ENCODE measurements at places on chromosomes 1 and 21. TPM values are rescaled to one million over a fixed set of nuclear protein-coding genes. Genes with fewer than 3 reads are reported as not detected.

GRCh38 chr1:200518524-200518923 is 102.0 kb downstream of the KIF14 start:
- H3K4me3 ChIP-seq: no peak overlapping the region
- no peaks in the 10 kb centered on the region for H3K27me3 ChIP-seq
- no peak for DNase-seq

GRCh38 chr1:31785020-31785946 is 21.1 kb upstream of the ADGRB2 start:
- H3K36me3 ChIP-seq: no peaks in the 10 kb centered on the region
- DNase-seq: no peak
- H3K4me3 ChIP-seq: no peak overlapping the region
- no peak overlapping the region for H3K27ac ChIP-seq
- peaks cover 5% of the 10 kb centered on the region for H3K27me3 ChIP-seq

- no peaks in the 10 kb centered on the region for H3K36me3 ChIP-seq
- no peak overlapping the region for H3K27ac ChIP-seq
- H3K4me1 ChIP-seq: no peaks in the 10 kb centered on the region
- H3K4me3 ChIP-seq: no peak overlapping the region
- no peak for DNase-seq
Measured at GRCh38 chr21:44636209-44637017, 743 bp upstream of the KRTAP10-10 start.

- no peaks in the 10 kb centered on the region for H3K4me1 ChIP-seq
- H3K4me3 ChIP-seq: peak within 1 kb of the TSS; percentile 40
- no peaks in the 10 kb centered on the region for H3K36me3 ChIP-seq
- no peak within 1 kb of the TSS for H3K27ac ChIP-seq
- H3K27me3 ChIP-seq: peaks cover 80% of the 10 kb centered on the region
Measured at GRCh38 chr1:237041795-237042525, at the start of gene RYR2. TSS of gene RYR2 (plus strand) at chr1:237042184. CDS start at chr1:237042522, 338 bp downstream.

DNA sequence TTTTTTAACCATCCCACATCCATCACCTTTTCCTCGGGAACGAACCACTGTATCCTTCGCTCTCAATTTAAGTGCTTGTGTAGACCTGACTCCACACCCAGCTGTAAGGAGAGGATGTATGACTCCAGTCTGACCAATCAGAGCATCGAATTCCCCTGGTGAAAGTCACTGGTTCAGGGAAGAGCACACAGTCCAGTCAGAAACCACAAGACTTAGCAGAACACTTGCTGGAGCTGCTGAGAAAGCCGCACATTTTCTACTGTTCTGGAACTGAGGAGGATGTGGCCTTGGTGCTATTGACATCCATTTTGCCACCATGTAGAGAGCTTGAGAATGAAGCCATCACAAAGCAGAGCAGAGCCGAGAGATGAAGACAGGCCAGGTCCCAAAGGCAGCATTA is 59.9 kb upstream of the CNN3 start:
- no peak for DNase-seq
- H3K4me1 ChIP-seq: no peaks in the 10 kb centered on the region
- H3K27ac ChIP-seq: no peak overlapping the region
- no peak overlapping the region for H3K4me3 ChIP-seq
- H3K36me3 ChIP-seq: no peaks in the 10 kb centered on the region
- H3K27me3 ChIP-seq: no peaks in the 10 kb centered on the region

DNA sequence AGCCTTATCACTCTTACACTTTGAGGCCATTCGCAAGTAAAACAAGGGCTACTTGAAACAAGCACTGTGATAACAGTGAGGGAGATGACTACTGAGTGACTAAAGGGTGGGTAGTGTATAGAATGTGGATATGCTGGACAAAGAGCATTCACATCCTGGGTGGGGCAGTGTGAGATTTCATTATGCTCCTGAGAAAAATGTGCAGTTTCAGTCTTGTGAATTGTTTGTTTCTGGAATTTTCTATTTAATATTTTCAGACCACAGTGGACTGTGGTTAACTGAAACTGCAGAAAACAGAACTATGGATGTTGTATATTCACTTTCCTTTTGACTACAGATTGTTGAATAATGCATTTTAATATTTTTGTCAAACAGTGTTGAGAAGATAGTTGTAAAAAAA is 25.1 kb upstream of the B3GALT2 start:
- H3K27me3 ChIP-seq: no peaks in the 10 kb centered on the region
- peaks cover 11% of the 10 kb centered on the region for H3K4me1 ChIP-seq
- H3K36me3 ChIP-seq: no peaks in the 10 kb centered on the region
- DNase-seq: no peak
- H3K4me3 ChIP-seq: no peak overlapping the region

GRCh38 chr1:50985094-50985493 is 15.0 kb downstream of the CDKN2C start:
- no peaks in the 10 kb centered on the region for H3K36me3 ChIP-seq
- H3K27me3 ChIP-seq: peaks cover 35% of the 10 kb centered on the region
- DNase-seq: no peak
- no peak overlapping the region for H3K27ac ChIP-seq

DNA sequence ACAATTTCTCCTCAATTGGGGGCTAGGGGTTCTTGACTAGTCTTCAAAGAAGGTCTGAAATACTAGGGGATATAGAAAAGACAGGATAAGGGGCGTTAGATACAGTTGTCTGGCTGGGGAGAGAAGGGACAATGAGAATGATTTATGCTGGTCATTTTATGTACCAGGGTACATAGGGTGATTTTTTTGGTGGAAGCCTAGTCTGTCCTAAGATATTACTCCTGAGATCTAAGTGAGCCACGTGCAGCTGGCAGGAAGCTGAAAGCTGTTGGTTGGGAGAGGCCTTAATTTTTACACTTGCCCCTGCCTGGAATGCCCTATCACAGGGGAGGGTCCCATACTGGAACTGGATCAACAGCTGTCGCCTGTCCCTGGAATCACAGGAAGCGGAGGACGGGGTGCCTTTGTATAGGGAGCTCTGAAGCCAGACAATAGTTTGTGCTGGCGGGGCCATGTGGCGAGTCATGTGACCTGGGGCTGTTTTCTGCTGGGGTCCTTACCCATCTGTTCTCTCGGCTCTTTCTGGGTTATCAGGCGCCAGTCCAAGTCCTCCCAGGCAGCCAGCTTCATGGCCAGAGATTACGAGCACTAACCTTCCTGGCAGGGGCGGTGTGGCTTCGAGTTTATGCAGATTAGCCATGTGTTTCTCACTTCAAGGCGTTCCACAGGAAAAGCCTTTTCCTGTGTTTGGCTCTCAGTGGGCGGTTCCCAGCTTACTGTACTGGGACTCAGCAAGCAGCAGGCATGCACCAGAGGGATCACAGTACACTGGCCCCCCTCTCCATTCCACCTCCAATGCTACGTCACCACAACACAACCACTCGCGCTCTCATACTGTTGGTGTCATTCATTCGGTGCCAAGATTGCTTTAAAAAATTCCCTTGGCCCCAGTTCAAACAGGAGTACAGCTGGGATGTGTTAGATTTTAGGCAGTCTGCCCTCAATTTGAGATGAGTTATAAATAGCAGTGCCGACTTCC is 27.5 kb downstream of the ARID1A start:
- DNase-seq: peak; percentile 83
- H3K27ac ChIP-seq: peak overlapping the region; percentile 65
- no peaks in the 10 kb centered on the region for H3K36me3 ChIP-seq
- no peak overlapping the region for H3K4me3 ChIP-seq
- H3K27me3 ChIP-seq: no peaks in the 10 kb centered on the region

- H3K27me3 ChIP-seq: peaks cover 47% of the 10 kb centered on the region
- no peaks in the 10 kb centered on the region for H3K4me1 ChIP-seq
- H3K4me3 ChIP-seq: no peak overlapping the region
- DNase-seq: no peak
- H3K27ac ChIP-seq: no peak overlapping the region
Measured at GRCh38 chr1:37094302-37094701, 60.0 kb upstream of the GRIK3 start.

- no peak for DNase-seq
- H3K4me1 ChIP-seq: no peaks in the 10 kb centered on the region
- no peaks in the 10 kb centered on the region for H3K36me3 ChIP-seq
- no peak overlapping the region for H3K27ac ChIP-seq
Measured at GRCh38 chr1:87279966-87280535, 48.6 kb upstream of the LMO4 start.

- H3K27ac ChIP-seq: no peak overlapping the region
- DNase-seq: no peak
Measured at GRCh38 chr1:209387271-209387968, 196.1 kb upstream of the CAMK1G start.

GRCh38 chr1:212953321-212953720 is 3.0 kb downstream of the VASH2 start:
- no peaks in the 10 kb centered on the region for H3K36me3 ChIP-seq
- no peak for DNase-seq
- no peak overlapping the region for H3K4me3 ChIP-seq
- H3K4me1 ChIP-seq: peaks cover 21% of the 10 kb centered on the region
- H3K27ac ChIP-seq: no peak overlapping the region
- H3K27me3 ChIP-seq: peaks cover 8% of the 10 kb centered on the region

DNA sequence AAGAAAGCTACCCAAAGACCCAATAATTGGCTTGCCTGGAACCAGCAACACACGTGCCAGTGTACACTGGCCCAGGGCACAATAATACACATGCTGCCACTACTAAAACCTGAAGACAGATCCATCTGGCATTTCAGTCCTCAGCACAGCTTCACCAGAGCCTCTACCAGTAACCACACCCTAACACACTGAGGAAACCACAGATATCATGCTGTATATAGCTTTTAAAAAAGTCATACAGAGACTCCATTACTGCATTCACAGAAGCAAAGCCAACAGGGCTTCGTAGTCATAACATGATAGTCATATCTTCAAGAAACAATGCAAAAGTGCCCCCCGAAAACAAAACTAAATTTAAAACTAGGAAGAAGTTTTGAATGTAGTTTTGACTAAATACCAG is 40.6 kb upstream of the NEGR1 start:
- no peak for DNase-seq
- no peaks in the 10 kb centered on the region for H3K4me1 ChIP-seq
- H3K27ac ChIP-seq: no peak overlapping the region
- H3K36me3 ChIP-seq: no peaks in the 10 kb centered on the region

DNA sequence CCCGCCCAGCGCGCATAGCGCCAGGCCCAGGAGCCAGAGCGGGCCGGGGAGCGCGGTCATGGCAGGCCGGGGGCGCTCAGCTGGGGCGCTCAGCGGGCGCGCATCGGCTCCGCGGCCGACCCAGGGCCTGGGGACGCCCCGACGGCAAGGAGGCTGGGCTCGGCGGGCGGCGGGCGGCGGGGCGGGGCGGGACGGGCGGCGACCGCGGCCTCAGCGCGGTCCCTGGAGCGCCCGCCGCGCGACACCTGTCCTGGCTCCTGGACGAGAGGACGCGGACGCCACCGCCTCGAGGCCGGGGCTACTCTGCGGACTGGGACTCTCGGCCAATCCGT is 273 bp downstream of the BMP8B start:
- peak overlapping the region; percentile 34 for H3K4me3 ChIP-seq
- H3K27me3 ChIP-seq: peaks cover 18% of the 10 kb centered on the region
- H3K27ac ChIP-seq: no peak overlapping the region
- no peak for DNase-seq
- H3K36me3 ChIP-seq: no peaks in the 10 kb centered on the region

- peaks cover 11% of the 10 kb centered on the region for H3K4me1 ChIP-seq
- no peak for DNase-seq
- H3K27me3 ChIP-seq: no peaks in the 10 kb centered on the region
- no peak overlapping the region for H3K4me3 ChIP-seq
- H3K27ac ChIP-seq: no peak overlapping the region
Measured at GRCh38 chr1:113138778-113139177, 65.8 kb downstream of the LRIG2 start.

DNA sequence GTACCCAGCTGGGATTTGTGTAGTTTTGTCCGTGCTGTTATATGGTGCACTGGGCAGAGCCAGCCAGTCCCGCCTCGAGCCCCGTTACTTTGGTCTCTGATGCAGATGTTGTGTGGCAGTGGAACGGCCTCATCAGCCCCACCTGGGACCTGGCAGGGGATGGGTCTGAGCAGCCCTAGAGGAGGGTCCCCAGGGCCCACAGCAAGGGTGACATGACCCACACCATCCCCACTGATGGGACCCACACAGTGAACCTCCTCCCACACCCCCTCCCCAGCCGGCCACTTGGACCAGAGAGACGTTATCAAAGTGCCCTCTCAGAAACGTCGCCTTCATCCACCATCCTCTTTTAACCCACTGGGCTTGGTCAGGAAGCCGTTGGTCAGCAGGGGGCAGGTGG is 42.0 kb upstream of the PCBP3 start:
- H3K27ac ChIP-seq: no peak overlapping the region
- no peaks in the 10 kb centered on the region for H3K27me3 ChIP-seq
- H3K36me3 ChIP-seq: no peaks in the 10 kb centered on the region
- no peaks in the 10 kb centered on the region for H3K4me1 ChIP-seq

DNA sequence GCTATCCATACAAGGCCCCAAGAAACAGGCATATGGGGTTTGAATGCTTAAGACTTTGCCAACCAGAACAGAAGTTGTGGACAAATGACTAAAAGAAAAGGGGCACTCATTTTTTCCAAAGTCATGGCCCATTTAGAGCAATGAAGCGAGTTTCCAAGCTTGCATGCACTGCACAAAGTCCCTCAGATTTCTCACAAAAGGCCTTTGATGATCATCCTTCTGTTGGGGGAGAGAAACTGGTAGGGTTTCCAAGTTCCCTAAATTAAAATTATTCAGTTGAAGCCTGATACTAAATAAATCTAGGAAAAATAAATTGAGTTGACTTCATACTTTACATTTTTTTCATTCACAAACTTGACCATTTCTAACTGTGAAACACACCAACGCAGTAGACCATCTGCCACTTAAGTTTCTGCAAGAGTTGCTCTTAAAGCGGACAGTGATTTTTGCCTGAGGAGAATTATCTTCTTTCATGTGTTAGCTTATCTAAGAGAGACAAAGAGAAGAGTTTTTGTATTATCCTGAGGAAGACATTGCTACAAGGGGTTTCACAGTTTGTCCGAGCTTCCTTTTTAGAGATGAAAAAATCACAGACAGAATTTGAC is 139.2 kb downstream of the SEC16B start:
- H3K4me3 ChIP-seq: no peak overlapping the region
- H3K36me3 ChIP-seq: no peaks in the 10 kb centered on the region
- no peak for DNase-seq
- H3K27me3 ChIP-seq: no peaks in the 10 kb centered on the region
- no peaks in the 10 kb centered on the region for H3K4me1 ChIP-seq

DNA sequence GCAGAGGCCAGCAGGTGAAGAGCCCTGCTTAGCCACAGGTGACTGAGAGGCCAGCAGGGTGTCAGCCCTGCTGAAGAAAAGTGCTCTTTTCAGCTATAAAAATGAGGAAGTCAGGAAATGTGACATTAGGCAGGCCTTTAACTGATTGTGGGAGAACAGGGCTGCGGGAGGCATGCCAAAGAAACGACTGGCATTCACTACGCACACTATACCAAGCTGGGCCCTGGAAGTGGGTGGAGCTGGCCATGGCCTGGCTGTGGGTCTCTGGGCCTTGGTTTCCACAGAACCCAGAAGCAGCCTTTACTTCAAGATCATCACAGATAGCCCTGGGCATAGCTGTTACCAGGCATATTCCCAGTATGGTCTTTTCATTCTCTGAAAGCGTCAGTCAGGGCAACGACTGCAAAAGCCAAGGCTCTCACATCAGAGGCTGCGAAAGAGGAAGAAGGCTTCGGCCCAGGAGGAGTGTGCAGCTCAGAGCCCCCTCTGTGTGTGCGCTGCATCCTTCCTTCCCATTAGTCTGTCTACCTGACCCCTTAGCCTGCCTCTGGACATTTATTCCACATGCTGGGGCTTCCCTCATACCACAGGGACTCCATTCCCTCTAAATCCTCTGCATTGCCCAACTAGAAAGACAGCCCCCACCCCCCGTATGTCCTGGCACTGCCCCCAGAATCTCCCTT is 14.3 kb downstream of the SLC2A1 start:
- DNase-seq: no peak
- H3K27me3 ChIP-seq: no peaks in the 10 kb centered on the region
- H3K4me3 ChIP-seq: no peak overlapping the region
- peaks cover 49% of the 10 kb centered on the region for H3K4me1 ChIP-seq

Gene NBPF10
- total RNA-seq: 3.7 TPM

Gene MPL
- total RNA-seq: 0.24 TPM

Gene PIGR
- total RNA-seq: 128 TPM

Gene RGL1
- total RNA-seq: 52.6 TPM

Gene CLEC20A
- total RNA-seq: not detected

Gene LRRC38
- not detected for total RNA-seq

Gene EPHX1
- 116 TPM for total RNA-seq

Gene SPRR4
- total RNA-seq: not detected
